ENCODE measurements at places on chromosomes 5 and 9. TPM values are rescaled to one million over a fixed set of nuclear protein-coding genes. Genes with fewer than 3 reads are reported as not detected.

DNA sequence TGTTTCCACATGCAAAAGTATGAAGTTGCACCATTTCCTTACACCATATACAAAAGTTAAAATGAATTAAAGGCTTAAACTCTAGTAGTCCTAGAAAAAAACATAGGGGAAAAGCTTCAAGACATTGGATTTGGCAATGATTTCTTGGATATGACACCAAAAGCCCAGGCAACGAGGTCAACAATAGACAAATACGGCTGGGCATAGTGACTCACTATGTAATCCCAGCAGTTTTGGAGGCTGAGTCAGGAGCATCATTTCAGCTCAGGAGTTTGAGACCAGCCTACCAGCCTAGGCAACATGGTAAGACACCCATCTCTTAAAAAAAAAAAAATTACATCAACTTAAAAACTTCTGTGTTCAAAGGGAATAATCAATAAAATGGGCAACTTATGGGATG is 30.9 kb upstream of the SREK1 start:
- H3K36me3 ChIP-seq = peaks cover under 1% of the 10 kb centered on the region
- no peaks in the 10 kb centered on the region for H3K4me1 ChIP-seq
- no peak overlapping the region for H3K4me3 ChIP-seq
- no peaks in the 10 kb centered on the region for H3K27me3 ChIP-seq
- no peak overlapping the region for H3K27ac ChIP-seq

DNA sequence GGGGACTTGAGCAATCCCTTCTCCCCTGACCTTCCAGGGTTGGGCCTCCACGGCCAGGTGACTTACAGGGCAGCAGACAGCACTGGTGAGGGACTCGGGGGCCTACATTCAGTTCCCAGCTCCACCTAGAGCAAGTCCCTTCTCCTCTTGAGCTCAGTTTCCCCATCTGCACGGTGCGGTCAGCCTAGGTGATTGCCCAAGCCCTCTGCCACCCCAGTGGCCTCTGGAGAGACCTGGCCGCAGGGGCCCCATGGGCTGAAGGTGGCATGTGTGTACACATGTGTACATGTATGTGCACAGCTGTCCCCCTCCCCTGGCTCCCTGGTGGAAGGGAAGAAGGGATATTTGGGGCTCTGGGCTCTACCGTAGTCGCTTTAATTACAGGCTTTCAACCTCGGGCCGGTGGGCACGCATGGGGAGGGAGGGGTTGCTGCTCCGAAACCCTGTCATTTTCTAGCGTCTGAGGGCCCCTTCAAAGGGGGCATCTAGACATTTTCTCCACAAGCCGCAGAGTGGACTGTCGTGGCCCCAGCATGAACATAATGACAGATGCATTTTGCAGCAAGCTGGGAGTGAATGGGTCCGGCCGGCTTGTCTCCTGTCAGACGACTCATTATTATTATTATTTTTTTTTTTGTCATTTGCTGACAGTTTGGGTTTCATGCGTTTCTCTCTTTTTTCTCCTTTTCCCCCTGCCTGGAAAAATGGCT is 44.0 kb downstream of the ASS1 start:
- no peak for DNase-seq
- no peaks in the 10 kb centered on the region for H3K27me3 ChIP-seq
- H3K4me3 ChIP-seq = no peak overlapping the region
- no peak overlapping the region for H3K27ac ChIP-seq
- H3K4me1 ChIP-seq = no peaks in the 10 kb centered on the region

GRCh38 chr5:67287510-67288268 is 91.1 kb upstream of the CD180 start:
- no peak overlapping the region for H3K4me3 ChIP-seq
- H3K27me3 ChIP-seq = no peaks in the 10 kb centered on the region
- no peaks in the 10 kb centered on the region for H3K36me3 ChIP-seq

DNA sequence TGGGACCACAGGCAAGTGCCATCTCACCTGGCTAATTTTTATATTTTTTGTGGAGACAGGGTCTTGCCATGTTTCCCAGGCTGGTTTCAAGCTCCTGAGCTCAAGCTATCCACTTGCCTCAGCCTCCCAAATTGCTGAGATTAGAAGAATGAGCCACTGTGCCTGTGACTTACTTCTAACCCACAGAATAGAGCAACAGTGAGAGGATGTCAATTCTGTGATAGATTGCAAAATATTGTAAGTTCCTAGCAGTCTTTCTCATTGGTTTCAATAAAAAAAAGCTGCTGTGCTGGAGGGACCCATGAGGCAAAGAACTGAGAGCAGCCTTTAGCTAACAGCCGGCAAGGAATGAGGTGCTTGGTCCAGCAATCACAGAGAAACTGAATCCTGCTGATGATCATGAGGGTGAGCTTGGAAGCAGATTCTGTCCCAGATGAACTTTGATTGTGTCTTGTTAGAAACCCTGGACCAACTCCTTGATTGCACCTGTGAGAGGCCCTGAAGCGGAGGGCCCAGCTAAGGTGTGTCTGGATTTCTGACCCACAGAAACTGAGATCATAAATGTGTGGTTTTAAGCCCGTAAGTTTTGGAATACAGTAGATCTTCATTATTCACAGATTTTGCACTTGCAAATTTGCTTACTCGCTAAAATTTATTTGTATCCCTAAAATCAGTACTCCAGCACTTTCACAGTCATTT is 149.7 kb downstream of the GCNT1 start:
- peaks cover 12% of the 10 kb centered on the region for H3K27me3 ChIP-seq
- no peak overlapping the region for H3K27ac ChIP-seq
- H3K36me3 ChIP-seq = no peaks in the 10 kb centered on the region
- no peak overlapping the region for H3K4me3 ChIP-seq

GRCh38 chr9:34203275-34203991 is 24.6 kb downstream of the UBAP1 start:
- no peak overlapping the region for H3K4me3 ChIP-seq
- H3K36me3 ChIP-seq = peaks cover 3% of the 10 kb centered on the region
- no peaks in the 10 kb centered on the region for H3K27me3 ChIP-seq
- DNase-seq = no peak
- H3K4me1 ChIP-seq = no peaks in the 10 kb centered on the region

DNA sequence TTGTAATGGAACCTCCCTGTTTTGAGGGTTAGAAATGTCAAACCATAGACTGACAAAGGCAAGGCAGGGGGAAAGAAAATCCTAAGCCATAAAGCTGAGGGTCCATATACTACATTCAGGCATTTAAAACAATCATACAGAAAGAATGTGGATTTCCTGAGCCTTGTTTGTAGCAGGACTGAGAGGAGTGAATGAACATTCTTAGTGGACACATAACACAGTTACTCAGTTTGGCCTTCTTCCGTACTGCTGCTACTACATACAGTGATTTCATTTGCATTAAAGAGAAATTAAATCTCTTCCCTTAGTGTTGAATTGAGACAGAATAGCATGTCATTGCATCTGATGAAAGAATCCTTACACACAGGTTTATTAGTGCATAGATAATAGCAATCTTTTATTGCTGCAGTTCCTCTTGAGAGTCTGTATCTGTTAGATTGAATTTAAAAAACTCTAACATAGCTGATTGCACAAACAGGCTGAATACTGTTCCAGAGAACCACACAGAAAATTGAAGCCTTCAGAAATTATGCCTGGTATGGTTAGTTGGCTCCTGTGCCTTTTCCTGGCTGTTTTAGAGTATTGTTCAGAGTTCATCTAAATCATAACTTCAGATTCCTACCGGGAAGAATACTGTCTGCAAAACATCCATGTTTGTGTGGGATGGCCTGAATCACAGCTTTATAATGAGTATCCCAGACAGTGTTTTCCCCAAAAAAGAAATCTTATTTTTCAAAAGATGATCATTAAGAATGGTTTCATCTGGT is 2.0 kb upstream of the MTX3 start:
- no peak overlapping the region for H3K27ac ChIP-seq
- no peak overlapping the region for H3K4me3 ChIP-seq
- peaks cover 9% of the 10 kb centered on the region for H3K4me1 ChIP-seq

GRCh38 chr5:84213212-84213611 is 171.5 kb downstream of the EDIL3 start:
- no peaks in the 10 kb centered on the region for H3K4me1 ChIP-seq
- no peaks in the 10 kb centered on the region for H3K36me3 ChIP-seq
- no peak overlapping the region for H3K4me3 ChIP-seq
- H3K27me3 ChIP-seq = no peaks in the 10 kb centered on the region
- no peak for DNase-seq

- H3K36me3 ChIP-seq = no peaks in the 10 kb centered on the region
- no peak overlapping the region for H3K4me3 ChIP-seq
- no peak for DNase-seq
- H3K4me1 ChIP-seq = no peaks in the 10 kb centered on the region
Observed at GRCh38 chr9:11735391-11735790, 957.8 kb upstream of the TYRP1 start.

SLC4A9 gene
- total RNA-seq = 0.24 TPM

ATG12 gene
- 62.7 TPM for total RNA-seq

DNA sequence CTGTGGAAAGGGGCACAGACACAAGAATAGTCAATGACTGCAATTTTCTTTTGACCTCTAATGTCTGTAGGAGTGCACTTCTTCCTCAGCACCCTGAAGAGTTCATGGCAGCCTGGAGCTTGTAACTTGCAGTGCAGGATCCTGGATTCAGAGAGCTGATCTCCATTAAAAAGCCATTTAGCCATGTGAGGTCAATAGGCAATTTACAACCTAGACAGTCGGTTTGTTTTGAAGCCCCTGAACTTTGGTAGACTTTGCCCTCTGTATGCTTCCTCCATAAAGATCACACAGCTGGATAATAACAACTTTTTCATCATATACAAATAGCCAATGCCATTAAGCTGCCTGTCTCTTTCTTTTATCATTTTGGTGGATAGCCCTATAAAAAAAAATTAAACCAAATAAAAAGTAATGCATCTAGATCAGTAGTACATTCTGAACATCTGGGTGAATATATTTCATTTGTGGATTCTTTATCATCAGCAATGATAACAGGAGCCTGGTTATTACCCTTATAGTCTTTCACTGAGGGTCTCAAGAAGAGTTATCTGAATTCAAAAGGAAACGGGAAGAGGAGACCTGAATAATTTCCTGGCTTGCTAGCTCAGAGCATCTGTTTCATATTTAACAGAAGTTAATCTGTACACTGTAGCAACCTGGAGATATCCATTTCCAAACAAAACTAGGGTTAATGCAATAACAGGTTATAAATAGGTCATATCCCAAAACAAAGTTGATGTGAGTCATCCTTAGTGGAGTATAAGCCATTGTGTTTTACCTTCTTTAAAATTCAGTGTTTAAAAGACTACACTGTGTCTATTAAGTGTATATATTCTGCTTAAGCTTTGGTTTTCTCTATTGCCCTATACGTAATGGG is 193.8 kb upstream of the ACTBL2 start:
- no peak overlapping the region for H3K4me3 ChIP-seq
- no peaks in the 10 kb centered on the region for H3K27me3 ChIP-seq
- H3K4me1 ChIP-seq = no peaks in the 10 kb centered on the region
- DNase-seq = no peak
- H3K36me3 ChIP-seq = no peaks in the 10 kb centered on the region

DNA sequence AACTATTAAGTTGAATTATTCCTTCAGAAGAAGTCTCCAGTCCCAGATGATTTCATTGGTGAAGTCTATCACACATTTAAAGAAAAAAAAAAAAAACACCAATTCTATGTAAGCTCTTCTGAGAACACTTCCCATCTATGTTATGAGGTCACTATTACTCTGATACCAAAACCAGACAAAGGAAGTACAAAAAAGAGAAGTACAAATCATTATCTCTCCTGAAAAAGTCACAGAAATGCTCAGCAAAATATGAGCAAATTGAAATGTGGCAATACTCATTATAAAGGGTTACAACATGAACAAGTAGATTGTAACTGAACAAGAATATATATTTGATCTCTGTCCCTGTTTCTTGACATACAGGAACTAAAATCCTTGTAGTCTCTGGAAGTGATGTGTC is 280.4 kb downstream of the TLE1 start:
- H3K4me1 ChIP-seq = no peaks in the 10 kb centered on the region
- H3K36me3 ChIP-seq = no peaks in the 10 kb centered on the region
- no peaks in the 10 kb centered on the region for H3K27me3 ChIP-seq

- no peak overlapping the region for H3K4me3 ChIP-seq
- H3K36me3 ChIP-seq = no peaks in the 10 kb centered on the region
- H3K27me3 ChIP-seq = no peaks in the 10 kb centered on the region
- no peaks in the 10 kb centered on the region for H3K4me1 ChIP-seq
- H3K27ac ChIP-seq = no peak overlapping the region
Observed at GRCh38 chr5:21030981-21031380, 1043.0 kb upstream of the CDH18 start.

DNA sequence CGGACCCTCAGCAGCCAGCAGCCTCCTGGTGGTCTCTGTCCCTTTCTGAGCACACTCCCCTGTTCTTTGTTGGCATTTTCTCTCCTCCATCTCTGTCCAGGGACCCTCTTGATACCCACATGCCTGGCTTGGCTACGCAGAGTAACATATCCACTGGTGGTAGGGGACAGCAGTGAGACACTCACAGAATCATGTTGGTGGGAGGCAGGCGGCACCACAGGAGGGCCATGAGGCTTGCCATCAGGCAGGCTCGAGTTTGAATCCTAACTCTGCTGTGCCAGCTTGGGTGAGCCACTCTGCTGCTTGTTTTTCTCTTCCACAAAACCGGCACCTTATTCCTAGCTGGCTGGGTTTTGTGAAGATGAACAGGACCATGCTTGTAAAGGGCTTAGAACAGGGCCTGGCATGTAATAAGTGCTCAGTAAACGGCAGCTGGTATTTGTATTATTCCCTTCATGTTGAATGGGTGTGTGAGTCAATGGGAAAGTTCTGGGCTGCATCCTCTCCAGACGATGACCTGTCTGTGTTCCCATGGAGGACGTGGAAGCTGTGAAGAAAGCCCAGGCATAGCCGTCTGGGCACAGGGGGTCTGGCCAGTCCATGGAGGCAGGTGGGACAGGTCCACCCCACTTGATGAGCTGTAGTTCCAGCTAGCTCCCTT is 2.3 kb downstream of the COL27A1 start:
- peaks cover 15% of the 10 kb centered on the region for H3K36me3 ChIP-seq
- H3K27ac ChIP-seq = no peak overlapping the region
- H3K4me3 ChIP-seq = peak overlapping the region; percentile 35
- peaks cover 31% of the 10 kb centered on the region for H3K4me1 ChIP-seq
- DNase-seq = no peak

GPR150 gene
- 0.24 TPM for total RNA-seq

- H3K4me1 ChIP-seq = peaks cover 9% of the 10 kb centered on the region
- H3K4me3 ChIP-seq = no peak overlapping the region
- no peaks in the 10 kb centered on the region for H3K27me3 ChIP-seq
- H3K36me3 ChIP-seq = no peaks in the 10 kb centered on the region
- no peak overlapping the region for H3K27ac ChIP-seq
Observed at GRCh38 chr5:82595113-82595512, 317.0 kb upstream of the RPS23 start.

DNA sequence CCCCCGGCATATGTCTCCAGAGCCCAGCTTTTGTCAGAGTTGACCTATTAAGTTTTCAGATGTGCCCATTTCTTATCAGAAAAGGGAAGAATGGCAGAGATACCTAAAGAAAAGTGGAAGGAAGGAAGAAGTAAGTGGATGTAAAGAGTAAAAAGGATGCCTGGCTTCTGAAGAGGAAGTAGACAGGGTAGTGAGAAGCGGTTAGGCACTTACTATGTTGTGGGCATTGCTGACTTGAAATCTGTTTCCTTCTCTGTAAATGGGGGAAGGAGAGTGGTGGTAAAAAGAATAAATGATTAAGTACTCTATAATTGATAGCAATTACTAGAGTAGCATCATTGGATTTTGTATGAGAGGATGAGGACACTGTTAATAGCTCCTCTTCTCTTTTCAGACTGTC is 9.9 kb downstream of the ANP32B start:
- peaks cover 25% of the 10 kb centered on the region for H3K36me3 ChIP-seq
- H3K27ac ChIP-seq = no peak overlapping the region
- H3K4me3 ChIP-seq = no peak overlapping the region

PCDHA7 gene
- total RNA-seq = 0.95 TPM

All from Calu3 (cell line).